ENCODE measurements at places on chromosomes 1 and 21.

- no peak for DNase-seq
Measured at GRCh38 chr1:235864469-235864868, 2.2 kb downstream of the LYST start.

- DNase-seq, result no peak
Measured at GRCh38 chr1:231099996-231100767, 60.1 kb upstream of the FAM89A start.

- DNase-seq, result peak; percentile 88
Measured at GRCh38 chr1:153568367-153569099, 2.9 kb upstream of the S100A2 start.

DNA sequence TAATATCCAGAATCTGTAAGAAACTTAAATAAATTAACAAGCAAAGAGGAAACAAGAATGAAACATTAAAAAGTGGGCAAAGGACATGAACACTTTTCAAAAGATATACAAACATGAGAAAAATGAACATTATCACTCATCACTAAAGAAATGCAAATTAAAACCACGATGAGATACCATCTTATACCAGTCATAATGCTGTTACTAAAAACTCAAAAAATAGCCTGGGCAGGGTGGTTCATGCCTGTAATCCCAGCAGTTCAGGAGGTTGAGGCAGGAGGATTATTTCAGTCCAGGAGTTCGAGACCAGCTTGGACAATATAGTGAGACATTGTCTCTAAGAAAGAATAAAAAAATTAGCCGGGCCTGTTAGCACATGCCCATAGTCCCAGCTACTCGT is 6.1 kb downstream of the ZNF124 start:
- DNase-seq, result no peak

GRCh38 chr1:179955287-179955680 is 674 bp downstream of the CEP350 start:
- DNase-seq, result no peak

DNA sequence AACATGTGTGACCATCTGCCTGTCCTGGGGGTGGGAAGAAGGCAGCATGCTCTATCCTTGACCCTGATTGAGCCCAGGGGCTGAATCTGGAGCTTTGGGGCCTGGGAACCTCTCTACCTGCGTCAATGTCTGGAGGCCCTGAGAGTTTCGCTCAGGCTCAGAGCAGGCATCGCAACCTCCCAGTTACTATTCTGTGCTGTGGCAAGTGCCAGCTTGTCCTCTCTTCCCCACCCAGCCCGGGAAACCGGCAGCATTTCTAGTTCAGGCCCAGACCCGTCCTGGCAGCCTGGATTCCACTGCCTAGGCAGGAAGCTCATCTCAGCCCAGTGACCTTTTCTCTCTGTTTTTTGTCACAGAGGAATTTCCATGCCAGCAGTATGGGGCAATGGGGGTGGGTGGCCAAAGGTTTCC is 10.0 kb upstream of the IRF6 start:
- DNase-seq, result no peak

DNA sequence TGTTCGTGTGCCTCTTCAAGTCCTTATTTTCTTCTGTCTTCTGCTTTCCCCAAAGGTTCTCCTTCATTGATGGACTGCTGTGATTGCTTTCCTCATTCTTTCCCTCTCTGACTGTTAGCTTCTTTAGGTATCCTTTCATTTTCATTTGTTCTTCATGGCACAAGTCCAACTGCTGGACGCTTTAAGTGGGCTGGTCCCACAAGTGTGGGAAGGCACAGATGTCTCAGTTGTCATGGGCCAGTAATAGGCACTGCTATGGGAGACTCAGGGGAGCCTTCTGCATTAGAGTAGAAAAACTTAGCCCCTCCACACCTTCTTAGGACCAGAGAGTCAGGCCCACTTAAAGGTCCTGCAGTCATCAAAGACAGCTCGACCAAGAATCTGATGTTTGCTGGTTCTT is 122.3 kb upstream of the C1orf105 start:
- no peak for DNase-seq

GRCh38 chr1:218942431-218942830 is 231.2 kb upstream of the LYPLAL1 start:
- DNase-seq, result no peak

DNA sequence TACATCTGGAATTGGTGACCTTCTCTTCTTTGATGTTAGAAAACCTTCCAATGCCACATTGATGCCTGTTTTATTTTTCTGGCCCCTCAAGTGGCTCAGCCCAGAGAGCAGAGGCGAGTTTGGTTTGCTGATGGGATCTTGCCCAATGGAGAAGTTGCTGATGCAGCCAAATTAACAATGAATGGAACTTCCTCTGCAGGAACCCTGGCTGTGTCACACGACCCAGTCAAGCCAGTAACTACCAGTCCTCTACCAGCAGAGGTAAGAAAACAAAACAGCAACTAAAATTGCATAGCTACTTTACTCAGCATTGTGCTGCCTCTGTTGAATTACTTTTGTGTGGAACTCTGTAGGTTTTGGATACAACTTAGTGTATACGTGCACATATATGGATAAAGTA is 97.6 kb downstream of the CC2D1B start:
- DNase-seq, result no peak

GRCh38 chr21:37447288-37447936 is 80.8 kb downstream of the DYRK1A start:
- no peak for DNase-seq
